ENCODE measurements at places on chromosomes 3 and 15.

DNA sequence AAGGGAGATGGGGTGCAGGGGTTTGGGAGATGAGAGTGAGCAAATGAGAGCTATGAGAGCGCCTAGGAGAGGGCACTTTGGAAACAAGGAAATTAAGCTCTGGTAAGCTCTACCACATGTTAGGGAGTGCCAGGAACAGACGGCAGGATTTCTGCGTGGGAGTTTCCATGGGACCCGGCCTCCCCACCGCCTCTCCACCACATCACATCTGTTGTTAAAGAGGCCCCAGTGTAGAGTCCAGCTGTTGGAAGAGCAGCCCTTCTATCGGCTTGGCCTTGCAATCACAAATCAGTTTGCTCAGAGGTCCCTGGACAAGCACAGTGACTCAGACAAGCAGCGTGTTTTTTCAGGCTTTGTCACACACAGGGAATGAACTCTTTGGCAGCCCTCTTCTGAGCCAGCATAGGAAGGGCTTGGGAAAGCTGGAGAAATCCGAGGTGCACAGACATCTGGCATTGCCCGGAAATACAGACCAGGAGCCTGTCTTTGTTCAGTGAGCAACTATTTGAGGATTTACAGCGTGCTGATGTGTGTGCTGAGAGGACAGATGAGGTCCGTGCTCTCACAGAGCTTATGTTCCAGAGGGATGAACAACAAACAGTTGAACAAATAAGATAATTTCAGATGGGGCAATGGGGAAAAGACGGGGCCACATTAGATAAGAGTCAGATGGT, 370.6 kb upstream of the PROK2 start:
- no peak for DNase-seq

- no peak for DNase-seq
Measured at GRCh38 chr3:117101697-117102096, 392.1 kb downstream of the TUSC7 start.

GRCh38 chr3:179971280-179971679, 65.5 kb downstream of the PEX5L start:
- no peak for DNase-seq

DNA sequence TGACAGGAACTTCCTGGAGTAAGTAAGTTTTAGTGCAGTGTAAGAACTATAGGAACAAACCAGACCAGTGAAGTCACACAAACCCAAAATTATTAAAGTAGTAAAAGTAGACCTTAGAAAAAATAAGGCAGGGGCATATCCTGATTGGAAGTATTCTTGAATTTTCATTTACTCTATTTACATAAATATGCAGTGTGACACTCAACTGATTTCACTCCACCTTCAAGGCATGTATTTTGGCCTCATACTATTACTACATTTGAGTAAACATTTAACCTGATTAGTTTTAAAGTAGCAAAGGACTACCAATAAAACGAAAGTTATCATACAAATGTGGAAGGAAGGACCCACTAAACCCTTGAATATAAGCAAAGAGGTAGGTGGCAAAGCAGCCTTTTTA, 22.8 kb downstream of the TRNT1 start:
- no peak for DNase-seq

- DNase-seq, result no peak
Measured at GRCh38 chr3:81299481-81299880, 462.0 kb downstream of the GBE1 start.

DNA sequence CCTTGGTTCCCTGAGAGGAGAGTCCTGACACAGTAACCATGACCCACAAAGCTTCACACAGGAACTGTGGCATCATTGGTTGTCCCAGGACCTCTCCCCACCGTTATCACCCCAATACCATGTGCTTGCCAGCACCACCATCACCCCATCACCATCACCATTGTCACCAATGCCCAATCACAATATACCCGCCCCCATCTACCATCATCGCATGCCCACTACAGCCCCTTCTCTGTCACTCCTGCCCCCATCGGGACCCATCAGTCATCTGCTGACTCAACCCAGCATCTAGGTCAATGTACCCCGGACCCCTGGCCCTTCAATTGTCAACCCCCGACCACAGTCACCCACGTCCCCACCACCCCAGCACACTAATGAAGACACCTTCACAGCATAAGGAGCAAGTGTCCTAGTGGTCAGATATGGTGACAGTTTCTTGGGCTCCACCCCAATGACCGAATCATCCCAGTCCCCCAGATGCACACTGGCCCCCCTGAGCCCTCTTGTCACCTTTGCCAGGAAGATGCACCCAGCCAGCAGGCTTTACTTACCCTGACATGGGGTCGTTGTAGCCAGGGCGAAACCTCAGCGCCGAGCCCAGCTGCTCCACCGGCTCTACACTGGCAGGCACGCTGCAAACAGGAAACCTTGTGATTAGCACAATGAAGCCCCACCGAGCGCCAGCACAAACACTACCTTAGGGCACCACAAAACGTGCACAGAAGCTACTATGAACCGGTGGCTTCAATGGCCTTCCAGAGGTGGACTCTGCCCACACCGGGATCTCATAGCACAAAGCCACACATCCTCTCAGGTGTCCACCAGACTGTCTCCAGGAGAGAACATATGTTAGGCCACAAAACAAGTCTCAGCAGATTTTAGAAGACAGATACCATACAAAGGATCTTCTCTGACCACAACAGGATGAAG, 25.1 kb downstream of the SHISA5 start:
- DNase-seq, result no peak

- DNase-seq, result no peak
Measured at GRCh38 chr15:36798794-36799193, 219.4 kb downstream of the CDIN1 start.

DNA sequence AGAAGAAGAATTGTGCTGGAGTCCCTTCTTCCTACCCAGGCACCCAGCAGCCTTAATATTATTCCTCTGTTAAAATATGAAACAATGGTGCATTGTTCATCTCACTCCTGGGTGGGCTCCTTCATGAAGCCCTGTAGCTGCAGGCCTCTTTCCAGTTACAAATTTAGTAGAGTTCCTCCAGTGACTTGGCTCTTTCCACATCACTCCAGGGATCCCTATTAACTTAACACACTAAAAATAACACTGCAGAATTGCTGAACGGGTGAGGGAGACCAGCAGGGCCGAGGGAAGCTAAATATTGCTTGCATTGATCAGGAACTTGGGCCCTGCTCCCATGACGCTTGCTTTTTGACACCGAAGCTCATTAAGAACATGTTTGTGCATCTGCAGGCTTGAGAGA, 142.3 kb downstream of the PDCD6IP start:
- DNase-seq, result peak; percentile 7

DNA sequence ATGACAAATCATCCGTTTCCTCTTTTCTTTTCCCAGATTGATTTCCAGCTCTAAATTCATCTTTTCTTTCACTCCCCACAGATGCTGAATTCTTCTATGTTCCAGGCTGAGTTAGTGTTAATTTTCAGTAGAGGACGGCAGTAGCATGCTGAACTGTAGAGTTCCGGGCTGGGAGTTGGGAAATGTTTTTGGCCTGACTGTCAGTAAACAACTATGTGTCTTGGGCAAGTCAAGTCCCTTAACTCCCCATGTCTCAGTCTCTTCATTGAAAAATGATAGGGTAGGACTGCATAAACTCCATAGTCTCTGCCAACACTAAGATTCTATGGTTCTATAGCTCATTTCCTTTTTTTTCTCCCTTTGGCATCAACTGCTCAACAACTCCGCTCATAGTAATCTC, 333.9 kb downstream of the TIGIT start:
- no peak for DNase-seq

GRCh38 chr15:31328428-31328968, 1.9 kb downstream of the KLF13 start:
- DNase-seq, result no peak

DNA sequence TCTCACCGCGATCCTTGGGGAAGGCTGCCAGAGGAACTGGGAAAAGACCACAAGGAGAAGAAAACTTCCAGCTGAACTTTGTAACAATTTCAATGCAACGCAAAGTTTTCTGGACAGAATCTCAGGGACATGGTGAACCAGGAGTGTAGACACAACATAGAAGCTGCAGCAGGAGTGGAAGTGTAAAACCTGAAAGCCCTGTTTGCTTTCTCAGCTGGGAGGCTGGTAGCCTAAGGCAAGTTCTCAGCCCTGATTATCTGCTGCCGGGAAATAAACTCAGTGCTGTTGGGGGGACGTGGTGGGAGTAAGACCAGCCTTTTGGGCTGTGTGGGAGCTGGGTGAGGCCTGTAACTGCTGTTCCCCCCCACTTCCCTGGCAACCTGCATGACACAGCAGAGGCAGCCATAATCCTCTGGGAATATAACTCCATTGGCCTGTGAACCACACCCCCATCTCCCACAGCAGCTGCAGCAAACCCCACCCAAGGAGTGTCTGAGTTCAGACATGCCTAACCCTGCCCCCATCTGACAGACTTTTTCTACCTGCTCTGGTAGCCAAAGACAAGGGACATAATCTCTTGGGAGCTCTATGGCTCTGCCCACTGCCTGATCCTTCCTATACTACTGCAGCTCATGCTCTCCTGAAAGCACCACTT, 106.7 kb downstream of the ZNF621 start:
- DNase-seq, result no peak

DNA sequence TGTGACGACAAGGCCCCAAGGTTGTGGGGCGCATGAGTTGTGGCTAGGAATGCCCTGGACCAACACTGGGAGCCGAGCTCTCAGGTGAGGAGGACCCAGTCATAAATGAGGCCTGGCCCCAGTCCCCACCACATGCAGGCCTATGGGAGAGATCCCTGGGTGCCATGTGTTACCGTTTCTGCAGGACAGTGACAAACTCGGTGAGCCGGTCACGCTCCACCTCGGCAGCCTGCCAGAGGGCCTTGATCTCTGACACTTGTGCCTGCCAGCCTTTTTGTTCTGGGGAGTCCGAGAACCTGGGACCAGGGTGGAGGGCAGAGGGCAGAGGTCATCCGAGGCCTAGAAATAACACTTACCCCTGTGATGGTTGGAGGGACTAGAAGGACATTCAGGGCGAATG, 27.7 kb upstream of the HHATL start:
- no peak for DNase-seq

DNA sequence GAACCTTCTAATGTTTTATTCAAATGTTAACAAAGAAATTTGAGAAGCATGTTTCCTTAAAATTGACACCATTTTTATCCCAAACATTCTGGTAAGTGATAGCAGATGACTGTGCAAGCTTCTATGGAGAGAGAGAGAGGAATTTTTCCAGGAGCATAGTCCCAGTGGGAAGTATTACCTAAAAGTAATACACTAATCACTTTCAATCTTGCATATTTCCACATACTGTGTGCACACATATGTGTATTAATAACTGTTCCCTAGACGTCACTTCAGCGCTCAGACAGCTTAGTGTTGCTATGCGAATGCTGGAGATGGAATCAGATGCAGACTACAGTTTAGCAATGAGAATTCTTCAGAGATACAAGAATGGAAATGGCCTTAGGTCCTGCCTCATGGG, 424.3 kb upstream of the TPRG1 start:
- DNase-seq, result no peak

GRCh38 chr3:152193673-152194267, 75.0 kb upstream of the MBNL1 start:
- DNase-seq, result no peak

DNA sequence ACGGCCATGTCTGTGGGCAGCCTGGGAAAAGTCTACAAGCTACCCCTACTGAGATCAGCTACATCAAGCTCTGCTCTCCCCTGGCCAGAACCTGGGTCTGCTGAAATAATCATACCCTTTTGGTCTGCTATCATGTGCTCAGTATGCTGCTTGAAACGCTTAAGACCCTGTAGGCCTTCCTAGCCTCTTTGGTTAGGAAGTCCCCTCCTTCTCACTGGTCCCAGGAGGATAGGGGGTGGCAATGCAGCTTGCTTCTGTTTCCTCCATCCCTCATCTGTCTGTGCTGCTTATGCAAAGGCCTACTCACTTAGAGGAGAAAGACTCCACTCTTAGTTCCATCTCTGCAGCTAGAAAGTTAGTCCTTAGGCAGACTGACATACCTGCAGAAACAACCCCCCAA, 118.2 kb upstream of the RASGRP1 start:
- DNase-seq, result no peak

GRCh38 chr3:188905547-188905946, 266.2 kb upstream of the TPRG1 start:
- DNase-seq, result no peak

DNA sequence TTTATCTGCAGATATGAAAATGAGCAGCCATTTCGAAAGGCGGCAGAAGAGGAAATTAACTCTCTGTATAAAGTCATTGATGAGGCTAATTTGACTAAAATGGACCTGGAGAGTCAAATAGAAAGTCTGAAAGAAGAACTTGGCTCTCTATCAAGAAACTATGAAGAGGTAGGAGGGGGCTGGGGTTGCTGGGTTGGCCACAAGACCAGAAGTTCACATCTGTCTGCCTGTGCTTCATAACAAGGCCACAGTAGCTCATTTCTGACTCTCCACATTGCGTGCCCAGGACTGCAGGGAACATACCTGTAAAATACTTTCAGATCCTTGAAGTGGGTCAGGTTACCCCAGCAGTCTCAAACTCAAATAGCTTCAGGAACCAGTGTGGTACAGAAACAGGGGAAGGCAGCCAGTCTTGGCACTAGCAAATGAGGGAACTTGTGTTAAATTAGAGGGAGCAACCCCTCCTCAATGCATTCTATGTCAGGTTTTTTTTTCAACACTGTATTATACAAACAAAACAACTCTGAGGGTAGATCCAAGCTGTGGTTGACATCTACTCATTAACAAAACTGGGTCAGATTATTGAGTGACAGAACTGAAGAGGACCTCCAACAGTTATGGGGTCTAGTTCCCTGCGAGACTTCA, 48.7 kb downstream of the BFSP2 start:
- DNase-seq, result no peak

DNA sequence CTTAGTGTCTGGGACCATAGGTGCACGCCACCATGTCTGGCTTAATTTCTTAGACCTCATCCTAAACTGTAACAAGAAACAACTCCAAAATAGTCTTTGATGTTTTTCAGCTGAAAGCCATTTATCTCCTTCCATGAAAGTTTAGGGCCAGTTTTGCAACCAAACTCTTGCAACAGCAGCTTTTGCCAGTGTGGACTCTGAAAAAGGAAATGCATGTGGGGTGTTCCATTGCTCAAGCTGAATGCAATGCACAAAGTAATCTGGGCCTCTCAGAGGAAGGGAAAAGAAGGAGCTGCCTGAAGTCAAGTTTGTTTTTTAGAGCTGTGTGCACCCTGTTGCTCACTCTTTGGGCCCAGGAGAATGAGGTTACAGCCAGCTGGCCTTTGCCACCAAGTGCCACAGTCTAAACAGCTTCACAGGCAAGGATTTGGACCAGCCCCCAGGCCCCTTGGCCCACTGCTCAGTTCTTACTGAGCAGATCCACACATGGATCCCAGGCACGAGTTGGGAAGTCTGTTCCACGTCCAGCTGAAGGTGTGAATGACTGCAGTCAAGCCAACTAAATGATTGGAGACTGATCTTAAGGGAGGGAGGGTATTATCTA, 212.3 kb upstream of the LRRFIP2 start:
- DNase-seq, result no peak

- no peak for DNase-seq
Measured at GRCh38 chr3:136840252-136840651, 21.3 kb downstream of the SLC35G2 start.

- no peak for DNase-seq
Measured at GRCh38 chr15:48332642-48333034, 1.4 kb downstream of the DUT start.

All from foreskin melanocyte (primary cell).